ENCODE measurements at places on chromosomes 11 and 22.
A peak's percentile ranks its signal among the peaks of the same experiment; 100 is the strongest.

GRCh38 chr11:130008326-130008725, 5.7 kb upstream of the PRDM10 start:
- no peak for DNase-seq

DNA sequence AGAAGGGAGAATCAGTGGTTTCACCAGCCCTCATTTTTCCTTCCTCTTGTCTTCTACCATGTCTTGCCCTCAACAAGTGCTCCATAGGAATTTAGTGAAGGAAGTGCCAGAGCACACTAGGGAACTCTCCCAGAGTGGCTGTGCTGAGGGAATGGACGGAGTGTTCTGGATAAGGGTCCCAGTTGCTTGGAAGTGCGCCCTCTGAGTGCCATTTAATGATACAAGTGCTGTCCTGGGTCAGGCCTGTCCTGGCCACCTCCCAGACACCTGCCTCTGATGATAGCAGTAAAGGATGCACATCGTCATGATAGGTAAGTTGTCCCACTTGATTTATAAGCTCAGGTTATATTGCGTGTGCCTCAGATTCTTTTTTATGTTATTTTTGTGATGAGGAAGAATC, 5.1 kb downstream of the PANX1 start:
- no peak for DNase-seq

DNA sequence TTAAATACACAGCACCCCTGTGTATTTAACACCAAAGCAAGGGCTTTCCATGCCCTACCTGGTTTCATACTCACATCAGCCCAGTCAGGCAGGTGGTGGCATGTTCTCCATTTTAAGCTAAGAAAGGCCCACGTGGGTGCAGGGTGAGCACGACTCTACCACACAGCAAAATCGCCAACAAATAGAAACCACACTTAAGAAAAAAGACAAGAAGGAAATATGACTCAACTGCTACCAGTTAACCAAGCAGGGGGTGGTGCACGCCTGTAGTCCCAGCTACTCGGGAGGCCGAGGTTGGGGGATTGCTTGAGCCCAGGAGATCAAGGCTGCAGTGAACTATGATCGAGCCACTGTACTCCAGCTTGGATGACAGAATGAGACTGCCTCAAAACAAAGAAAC, 35.2 kb upstream of the TFIP11 start:
- DNase-seq, result no peak

DNA sequence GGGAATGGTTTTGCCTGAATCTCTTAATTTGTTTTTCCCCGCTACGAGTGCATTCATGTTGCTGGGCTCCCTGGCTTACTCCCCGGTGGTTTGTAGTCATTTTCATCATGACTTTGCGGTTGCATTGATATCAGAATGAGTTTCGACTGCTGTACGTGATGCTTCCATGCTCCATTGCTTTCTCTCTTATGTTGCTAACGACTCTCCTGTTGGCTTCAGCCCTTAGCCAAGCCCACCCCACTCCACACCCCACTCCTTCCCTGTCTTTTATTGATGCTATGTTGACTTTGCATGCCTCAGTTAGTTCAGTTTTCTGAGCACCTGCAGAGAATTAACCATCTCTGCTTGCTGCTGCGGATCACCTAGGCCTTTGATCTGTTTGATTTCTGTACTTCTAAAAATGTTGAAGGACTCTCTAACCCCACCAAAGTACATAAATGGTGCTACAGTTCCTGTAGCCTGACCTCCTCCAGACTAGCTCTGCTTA, 65.3 kb downstream of the ARFGAP2 start:
- no peak for DNase-seq

DNA sequence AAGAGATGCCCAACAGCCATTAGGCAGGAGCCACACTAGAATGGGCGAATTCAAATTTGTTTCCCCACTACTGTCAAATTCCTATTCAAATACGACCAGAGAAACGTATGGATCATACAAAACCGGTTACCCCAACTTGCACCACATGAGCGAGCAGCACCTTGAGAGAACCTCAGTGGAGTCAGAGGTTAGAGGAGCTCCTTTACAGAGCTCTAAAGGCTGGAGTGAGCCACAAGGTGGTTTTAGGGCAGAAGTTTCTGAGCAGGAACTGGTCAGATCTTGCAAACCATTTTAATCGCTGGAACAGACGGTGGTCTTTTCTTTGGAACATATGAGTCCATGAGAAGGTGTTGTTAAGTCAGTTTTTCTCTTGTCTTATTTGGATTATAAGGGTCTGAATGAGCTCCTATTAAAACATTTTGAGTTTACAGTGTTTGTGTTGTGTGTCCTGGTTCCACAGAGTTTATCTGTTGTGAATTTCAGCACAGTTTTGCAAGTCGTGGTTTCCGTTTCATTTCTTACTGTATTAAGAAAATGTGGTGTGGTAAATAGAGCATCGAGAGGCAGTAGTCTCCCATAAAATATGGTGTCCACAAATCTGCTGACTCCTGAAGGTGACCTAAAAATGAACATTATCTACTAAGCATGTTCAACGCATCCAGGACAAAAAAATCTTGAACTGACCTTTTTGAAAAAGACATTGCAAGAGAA, 471.7 kb downstream of the NTM start:
- DNase-seq, result no peak

DNA sequence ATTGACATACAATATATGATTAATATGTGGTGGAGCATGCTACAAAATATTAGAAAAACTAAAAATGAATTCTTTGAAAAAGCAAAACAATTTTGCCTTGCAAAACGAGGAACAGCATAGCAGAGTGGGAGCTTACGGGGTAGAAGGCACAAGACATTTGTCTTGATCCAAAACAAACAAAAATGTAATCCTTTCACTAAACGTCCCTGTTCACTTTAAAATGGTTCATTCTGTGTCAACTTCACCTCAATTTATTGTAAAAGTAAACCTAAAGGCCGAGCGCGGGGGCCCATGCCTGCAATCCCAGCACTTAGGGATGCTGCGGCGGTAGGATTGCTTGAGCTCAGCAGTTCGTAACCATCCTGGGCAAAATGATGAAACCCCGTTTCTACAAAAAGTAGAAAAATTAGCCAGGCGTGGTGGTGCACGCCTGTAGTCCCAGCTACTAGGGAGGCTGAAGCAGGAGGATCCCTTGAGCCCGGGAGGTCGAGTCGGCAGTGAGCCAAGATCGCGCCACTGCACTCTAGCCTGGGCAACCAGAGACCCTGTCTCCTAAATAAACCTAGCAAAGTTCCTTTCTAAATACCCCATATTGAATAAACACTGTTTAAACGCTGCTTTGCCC, 2.0 kb downstream of the PRDM10 start:
- DNase-seq, result no peak

GRCh38 chr22:19931514-19931913, 10.1 kb upstream of the COMT start:
- no peak for DNase-seq

DNA sequence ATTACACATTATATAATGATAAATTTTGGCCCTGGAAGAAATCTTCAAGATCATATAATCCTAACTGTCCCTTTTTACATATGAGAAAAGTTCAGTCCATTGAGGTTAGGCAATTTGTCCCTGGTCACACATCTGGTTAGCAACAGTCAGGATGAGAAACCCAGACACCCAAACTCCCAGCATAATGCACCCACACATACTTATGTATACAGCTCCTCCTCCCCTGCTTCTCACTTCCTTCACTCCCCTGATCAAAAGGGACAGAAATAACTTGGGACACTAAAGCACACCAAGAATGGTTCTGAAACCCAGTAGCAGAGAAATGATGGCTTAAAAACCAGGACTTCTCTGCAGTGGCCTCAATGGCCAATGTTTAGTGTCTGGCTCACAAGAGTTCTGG, 11.1 kb downstream of the NUMA1 start:
- DNase-seq, result no peak

- peak; percentile 67 for DNase-seq
Observed at GRCh38 chr11:77039491-77040400, 5.5 kb downstream of the B3GNT6 start.

DNA sequence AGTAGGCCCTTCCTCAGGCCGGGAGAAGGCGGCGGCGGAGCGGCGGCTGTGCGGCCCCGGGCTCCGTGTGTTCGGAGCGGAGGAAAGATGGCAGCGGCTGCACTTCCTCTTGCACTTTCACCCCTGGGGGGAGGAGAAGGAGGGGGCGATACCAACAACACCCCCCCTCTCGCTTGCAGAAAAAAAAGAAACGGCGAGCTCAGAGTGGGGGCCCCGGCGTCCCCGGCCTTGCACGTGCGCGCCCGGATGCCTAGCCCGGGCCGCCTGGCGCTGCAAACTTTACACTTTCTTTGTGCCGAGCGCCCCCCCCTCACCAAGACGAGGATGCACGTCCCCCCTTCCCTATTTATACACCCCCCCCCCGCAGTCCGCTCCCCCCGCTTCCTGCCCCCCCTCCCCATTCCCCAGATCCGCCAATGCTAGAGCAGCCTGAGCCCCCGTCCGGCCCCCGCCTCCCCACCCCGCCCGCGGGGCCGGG, at the start of gene PATZ1:
Gene PATZ1, minus strand, starts transcription at position 92 of the 478 bp plus-strand sequence. CDS start 744 bp downstream, outside the sequence.
- DNase-seq, result no peak

DNA sequence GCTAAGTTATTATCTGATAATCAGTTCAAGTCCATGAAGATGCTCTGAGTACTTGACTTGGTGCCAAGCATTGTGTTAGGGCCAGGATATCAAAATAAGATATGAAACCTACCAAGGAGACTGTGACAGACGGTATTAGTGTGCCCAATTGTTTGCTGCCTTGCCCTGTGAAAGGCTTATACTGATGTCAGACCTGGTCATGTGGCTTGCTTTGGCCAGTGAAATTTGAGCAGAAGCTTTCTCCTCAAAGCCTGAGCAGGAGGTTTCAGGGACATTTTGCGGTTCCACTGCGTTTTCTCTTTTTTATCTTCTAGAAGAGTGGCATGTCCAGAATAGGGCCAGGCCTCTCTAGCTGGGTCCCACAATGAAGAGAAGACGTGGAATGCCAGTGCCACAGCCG, 15.8 kb upstream of the PKNOX2 start:
- no peak for DNase-seq

DNA sequence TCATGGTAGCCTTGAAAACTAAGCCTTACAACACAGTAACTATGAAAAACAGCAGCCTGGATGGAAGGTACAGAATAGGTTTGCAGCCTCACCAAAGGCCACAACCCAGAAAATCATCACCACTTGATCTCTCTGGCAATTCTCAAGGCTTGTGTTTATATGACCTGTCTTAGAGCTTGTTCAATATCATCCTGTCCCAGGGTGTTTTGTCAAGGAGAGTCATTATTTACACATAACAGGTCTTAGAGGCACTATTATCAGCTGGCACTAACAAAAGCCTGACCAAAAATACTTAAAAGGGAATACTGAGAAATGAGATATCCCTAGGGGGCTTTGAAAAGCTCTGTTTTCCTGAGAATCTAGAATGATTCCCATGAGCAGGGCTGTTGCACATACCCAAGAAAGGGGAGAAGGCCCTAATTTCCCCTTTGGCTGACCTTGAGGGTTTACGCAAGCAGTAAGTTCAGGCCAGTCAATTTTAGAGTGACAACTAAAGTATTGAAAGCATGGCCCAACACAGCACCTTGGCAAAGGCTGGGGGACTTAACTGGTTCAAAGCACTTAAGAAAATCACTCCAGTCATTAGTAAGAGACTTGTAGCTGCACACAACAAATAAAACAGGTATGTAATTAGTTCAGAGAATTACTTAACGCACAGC, 7.9 kb downstream of the SC5D start:
- DNase-seq, result no peak

GRCh38 chr11:112929432-112929831, 31.8 kb upstream of the NCAM1 start:
- DNase-seq, result no peak

DNA sequence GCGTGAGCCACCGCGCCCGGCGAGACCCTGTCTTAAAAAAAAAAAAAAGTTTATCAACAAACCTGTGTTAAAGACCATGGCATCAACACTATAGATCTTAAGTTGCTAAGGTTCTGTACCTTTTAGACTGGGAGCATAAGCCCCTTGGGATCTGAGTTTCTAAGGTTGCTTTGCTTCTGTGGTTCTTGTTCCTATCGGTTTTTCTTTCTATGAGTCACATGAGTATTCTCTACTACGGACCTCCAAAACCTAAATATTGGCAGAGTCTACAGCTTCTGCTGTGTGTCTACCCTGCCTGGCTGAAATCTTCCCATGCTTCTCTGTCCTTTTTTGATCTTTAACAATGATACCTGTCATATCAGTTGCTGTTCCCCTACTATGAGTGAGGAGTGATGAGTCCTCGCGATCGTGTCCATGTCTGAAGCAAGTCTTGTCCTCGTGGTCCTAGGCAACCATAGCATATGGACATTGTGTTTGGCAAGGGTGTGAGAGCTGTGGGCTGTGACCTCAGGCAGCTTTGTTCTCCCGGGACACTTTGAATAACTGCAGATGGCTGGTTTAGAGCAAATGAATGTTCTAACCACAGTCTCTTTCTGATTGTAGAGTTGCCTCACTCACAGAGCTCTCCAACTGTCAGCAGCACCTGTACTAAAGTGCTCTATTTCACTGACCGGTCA, 9.0 kb upstream of the DLAT start:
- no peak for DNase-seq

DNA sequence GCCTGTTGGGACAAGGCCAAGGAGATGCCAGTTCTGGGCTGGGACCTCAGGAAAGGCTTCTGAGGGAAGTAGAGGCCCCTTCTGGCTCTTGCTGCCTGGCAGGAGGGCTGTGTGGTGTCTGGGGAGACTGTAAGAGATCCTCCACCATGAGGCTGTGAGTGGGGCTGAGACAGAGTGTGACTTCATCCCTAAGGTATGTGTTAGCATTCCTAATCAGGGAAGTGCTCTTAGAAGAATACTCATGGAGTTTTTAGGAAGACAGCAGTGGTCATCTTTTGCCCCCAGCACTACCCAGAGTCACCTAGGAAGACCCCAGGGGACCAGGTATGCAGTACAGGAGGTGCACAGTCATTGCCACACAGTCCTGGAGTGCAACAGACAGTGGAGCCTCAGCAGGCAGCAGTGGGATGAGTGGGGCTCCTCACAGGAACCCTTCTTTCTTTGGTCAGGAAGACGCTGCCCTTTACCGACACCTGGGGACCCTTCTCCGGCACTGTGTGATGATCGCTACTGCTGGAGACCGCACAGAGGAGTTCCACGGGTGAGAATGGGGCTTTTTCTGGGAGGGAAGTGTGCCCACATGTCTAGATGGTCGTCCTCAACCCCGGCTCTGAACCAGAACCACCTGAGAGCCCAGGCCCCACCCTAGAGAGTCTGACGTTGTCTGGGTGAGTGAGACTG, 2.8 kb downstream of the RIC8A start:
- no peak for DNase-seq

- DNase-seq, result no peak
Observed at GRCh38 chr11:62148271-62148980, 24.6 kb downstream of the INCENP start.
